ENCODE measurements at places on chromosomes 11 and 22. TPM values are rescaled to one million over a fixed set of nuclear protein-coding genes. Genes with fewer than 3 reads are reported as not detected.

GRCh38 chr11:87076874-87077429 is 39.2 kb downstream of the TMEM135 start:
- no peak for DNase-seq
- H3K27ac ChIP-seq: no peak overlapping the region
- no peaks in the 10 kb centered on the region for H3K4me1 ChIP-seq
- H3K4me3 ChIP-seq: no peak overlapping the region
- peaks cover 27% of the 10 kb centered on the region for H3K36me3 ChIP-seq
- H3K27me3 ChIP-seq: no peaks in the 10 kb centered on the region

GRCh38 chr11:7348432-7349304 is 97.0 kb downstream of the SYT9 start:
- no peak for DNase-seq
- H3K27me3 ChIP-seq: no peaks in the 10 kb centered on the region
- H3K27ac ChIP-seq: no peak overlapping the region
- no peaks in the 10 kb centered on the region for H3K4me1 ChIP-seq
- H3K4me3 ChIP-seq: no peak overlapping the region

- H3K4me1 ChIP-seq: peaks cover 17% of the 10 kb centered on the region
- no peak for DNase-seq
- no peaks in the 10 kb centered on the region for H3K27me3 ChIP-seq
- H3K27ac ChIP-seq: no peak overlapping the region
These were observed 7.2 kb downstream of the LYVE1 start for GRCh38 chr11:10561043-10561818.

DNA sequence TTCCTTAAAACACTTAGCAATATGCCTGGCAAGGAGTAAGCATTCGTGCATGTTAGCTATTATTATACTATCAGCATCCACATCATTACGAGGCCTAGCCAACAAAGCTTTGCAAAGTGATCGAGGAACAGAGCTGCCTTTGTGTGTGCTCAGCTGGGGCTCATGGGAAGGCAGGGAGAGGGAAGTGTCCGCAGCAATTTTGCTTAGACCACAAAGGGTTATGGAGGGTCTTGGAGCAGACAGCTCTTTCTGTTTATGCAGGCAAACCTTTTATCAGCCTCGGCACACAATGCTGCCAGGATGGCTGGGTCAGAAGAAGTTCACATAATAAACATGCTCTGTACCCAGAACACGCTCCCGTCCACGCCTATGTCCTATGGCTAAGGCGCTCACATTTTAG is 10.9 kb upstream of the DKK3 start:
- DNase-seq: peak; percentile 42
- no peaks in the 10 kb centered on the region for H3K27me3 ChIP-seq
- no peaks in the 10 kb centered on the region for H3K4me1 ChIP-seq
- peak overlapping the region; percentile 42 for H3K27ac ChIP-seq

DNA sequence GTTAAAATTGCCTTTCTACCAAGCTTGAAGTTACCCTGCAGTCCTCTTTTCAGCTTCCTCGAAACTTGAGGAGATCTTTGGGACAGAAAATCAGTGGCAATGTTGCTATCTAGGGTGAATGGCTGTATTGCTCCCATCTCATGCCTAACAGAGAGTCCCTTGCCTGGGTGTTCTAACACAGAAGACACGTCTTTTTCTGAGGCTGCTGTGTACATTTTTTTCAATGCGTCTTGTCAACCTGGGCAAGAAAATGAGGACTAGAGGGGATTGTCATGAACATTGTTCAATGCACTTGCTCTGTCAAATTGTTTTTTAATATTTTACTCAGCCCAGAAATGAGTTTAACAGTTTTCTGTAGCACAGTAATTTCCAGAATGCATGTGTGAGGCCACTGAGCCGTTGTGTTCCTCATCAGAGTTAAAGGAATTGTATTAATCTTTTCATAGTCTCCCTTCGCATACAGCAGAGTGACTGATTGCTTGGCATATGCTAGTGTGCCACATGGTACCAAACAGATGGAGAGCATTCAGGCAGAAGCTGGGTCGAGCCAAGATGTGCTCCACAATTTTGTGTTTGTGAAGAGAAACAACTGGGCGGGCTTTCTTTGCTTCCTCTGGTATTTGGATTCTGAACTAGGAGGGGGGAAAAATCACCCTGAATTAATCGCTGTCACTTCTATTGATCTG is 86.0 kb downstream of the CASP12 start:
- no peak overlapping the region for H3K27ac ChIP-seq
- no peak for DNase-seq
- no peaks in the 10 kb centered on the region for H3K4me1 ChIP-seq
- no peaks in the 10 kb centered on the region for H3K27me3 ChIP-seq
- no peak overlapping the region for H3K4me3 ChIP-seq

CRYBB3 gene
- polyA plus RNA-seq: 0.42 TPM

CHRM4 gene
- 0.21 TPM for polyA plus RNA-seq

NEFH gene
- polyA plus RNA-seq: 4.2 TPM
